ENCODE measurements at places on chromosomes 5 and 9.

- no peak for DNase-seq
Observed at GRCh38 chr9:93254806-93255493, 71.0 kb downstream of the WNK2 start.

GRCh38 chr5:6505416-6505755 lies 56.7 kb downstream of the UBE2QL1 start:
- no peak for DNase-seq

GRCh38 chr5:171986772-171987171 lies 19.7 kb downstream of the FBXW11 start:
- no peak for DNase-seq

- no peak for DNase-seq
Observed at GRCh38 chr5:165188556-165189175, 1683.2 kb downstream of the MAT2B start.

DNA sequence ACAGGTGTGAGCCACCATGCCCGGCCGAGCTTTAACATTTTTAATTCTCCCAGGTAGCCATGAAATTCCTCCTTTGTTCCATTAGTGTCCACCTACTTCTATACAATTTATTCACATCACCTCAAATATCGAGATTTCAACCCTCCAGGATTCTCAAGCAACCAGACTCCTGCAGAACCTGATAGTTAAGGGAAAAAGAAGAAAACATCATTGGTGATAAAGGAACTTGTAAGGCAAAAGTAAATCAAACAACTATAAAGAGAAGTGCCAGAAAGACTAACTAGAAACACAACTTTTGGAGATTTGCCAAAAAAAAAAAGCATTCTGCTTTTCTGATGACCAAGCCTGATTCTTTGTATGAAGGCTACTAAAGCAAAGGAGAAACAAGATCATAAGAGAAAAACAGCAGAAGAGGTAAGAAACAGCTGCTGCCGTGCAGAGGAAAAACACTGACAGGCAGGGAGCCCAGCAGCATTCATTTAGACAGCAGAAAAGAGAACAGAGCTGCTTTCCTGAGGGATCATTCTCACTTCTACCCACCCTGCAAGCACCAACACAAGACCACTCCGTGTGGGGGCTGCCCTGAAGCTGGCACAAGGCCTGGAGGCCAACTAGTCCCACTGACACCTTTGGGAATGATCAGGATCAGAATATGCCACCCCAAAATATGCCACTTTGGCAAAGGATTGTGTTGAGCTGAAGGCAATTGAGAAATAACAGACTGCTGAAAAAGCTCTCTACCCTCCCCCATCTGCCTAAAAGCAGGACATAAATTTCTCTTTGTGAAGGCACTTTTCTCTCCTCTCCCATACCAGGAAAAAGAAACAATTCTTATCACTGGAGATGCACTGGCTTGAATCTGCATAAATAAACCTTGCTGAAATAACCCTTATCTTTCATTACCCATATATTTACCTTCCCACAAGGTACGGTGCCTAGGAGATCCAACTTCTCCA lies 75.1 kb downstream of the ALDH7A1 start:
- DNase-seq = no peak

- no peak for DNase-seq
Observed at GRCh38 chr5:131926168-131926567, 19.3 kb downstream of the MEIKIN start.

GRCh38 chr9:70923961-70924360 lies 197.5 kb downstream of the TRPM3 start:
- DNase-seq = no peak

DNA sequence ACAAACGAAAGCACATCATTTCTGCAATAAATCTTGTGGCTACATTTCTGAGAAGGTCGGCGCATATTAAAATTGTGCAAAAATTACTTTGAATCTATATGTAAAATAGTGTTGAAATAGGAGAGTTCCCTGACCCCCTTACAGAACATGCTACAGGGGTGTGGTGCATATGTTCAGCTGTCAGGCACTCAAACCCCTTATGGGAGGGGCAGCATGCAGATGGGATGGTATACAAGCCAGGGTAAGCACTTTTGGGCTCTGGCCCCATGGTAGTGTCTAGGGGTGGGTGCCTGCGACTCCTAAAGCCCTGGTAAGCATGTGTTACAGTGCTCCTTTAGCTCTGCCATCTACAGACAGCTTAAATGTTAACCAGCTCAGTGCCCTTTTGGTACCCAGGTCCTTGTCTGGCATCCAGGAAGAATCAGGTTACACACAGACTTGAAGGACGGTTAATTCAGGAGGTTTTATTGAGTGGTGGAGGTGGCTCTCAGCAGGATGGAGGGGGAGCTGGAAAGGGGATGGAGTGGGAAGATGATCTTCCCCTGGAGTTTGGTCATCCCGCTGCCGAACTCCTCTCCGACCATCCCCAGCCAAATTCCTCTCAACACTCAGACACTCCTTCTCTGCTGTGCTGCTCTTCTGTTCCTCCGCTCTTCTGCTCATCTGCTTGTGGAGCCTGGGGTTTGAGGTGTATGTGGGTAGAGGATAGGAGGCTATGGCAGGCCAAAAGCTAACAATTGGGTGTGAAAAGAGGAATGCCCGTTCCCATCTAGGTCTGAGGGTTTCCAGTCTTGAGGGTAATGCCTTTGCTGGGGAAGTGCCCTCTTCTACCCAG lies 84.6 kb upstream of the RASEF start:
- no peak for DNase-seq

DNA sequence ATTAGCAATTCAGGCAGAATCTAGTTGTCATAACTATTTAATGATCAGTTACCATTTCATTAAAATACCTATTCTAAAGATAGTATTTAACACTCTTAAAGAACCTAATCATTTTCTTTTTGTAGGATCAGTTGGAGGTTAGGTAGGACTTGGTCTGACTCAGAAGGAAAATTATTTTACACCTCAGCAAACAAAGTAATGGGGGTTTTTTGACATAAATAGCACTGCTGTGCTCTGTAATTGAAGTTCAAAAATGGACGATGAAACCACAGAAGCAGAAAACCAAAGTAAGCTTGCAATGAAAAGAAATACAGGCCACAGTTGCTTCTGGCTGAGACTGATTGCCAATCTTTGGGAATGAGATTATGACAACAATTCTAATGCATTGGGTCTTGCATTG lies 187.0 kb upstream of the TRPM3 start:
- no peak for DNase-seq

DNA sequence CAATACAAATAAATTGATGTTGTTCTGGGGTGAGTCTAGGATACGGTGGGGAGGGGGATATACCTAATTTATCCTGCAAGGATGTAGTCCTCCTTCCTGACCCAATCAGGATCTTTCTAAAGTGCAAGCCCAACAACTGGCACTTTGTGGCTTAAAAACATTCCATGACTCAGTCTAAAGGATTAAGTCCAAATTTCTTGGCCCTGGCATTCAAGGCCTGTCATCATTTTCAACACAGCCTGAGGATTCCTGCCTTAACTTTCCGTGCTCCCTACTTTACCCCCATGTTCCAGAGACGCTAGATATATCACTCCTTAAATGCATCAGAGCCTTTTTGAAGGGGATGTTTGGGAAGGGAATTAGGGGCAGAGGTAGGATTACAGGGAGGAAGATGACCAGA lies 1.0 kb downstream of the FAM221B start:
- no peak for DNase-seq

GRCh38 chr9:94800424-94801117 lies 74.1 kb downstream of the AOPEP start:
- DNase-seq = no peak

DNA sequence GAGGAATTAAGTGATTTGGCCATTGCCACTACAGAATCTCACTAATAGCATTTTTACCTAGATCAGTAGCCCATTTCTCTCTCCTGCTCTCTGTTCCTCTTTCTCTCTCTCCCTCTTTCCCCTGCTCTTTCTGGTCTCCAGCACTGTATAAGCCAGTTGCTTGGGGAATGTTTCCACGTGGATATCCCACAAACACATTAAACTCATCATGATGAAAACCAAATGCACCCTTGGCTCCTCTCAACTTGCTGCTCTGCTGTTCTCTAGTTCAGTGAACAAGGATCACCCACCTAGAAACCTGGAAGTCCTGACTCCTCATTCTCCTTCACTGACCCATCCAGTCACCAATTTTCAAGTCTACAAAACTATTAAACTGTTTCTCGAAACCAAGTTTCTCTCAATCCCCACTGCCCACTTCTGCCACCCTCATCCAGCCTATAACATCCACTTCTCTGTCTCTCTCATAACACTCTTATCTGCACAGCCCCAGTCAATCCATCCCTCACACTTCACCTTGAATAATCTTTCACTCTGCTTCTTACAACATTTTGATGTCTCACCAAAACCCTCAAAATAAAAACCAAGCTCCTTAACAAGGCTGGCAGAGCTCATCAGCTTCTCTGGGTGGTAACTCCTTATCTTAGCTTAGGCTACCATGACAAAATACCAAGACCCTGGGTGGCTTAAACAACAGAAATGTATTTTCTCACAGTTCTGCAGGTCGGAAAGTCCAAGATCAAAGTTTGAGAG lies 79.3 kb downstream of the ARL15 start:
- no peak for DNase-seq

Measured in hematopoietic multipotent progenitor cell treated with erythropoietin and hydrocortisone succinate and interleukin-3 and kit ligand, for 17 days (in vitro differentiated cells).